Breast epithelium (tissue), 4 donors: ENCODE measurements at places on chromosomes 11 and 22. TPM values are rescaled to one million over a fixed set of nuclear protein-coding genes. Genes with fewer than 3 reads are reported as not detected.

DNA sequence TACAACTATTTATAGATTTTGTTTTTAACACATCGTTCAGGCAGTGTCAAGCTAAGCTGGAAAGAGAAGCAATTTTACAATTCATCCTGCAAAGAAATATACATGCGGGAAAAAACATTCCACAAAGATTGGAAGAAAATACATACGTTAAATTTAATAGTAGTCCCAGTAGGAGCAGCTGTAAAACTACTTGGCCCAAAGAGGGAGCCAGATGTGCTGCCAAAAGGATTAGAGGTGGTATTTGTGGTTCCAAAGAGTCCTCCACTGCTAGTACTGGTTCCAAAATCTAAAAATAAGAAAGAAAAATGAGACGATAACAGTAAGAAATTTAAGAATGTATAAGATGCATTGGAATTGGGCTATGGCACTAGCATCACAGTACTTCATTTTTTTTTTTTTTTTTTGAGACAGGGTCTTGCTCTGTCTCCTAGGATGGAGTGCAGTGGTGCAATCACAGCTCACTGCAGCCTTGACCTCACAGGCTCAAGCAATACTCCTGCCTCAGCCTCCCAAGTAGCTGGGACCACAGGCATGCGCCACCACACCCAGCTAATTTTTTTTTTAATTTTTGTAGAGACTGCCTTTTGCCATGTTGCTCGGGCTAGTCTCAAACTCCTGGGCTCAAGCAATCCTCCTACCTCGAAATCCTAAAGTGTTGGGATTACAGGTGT lies 21.5 kb downstream of the NUP98 start:
- DNase-seq: no peak

DNA sequence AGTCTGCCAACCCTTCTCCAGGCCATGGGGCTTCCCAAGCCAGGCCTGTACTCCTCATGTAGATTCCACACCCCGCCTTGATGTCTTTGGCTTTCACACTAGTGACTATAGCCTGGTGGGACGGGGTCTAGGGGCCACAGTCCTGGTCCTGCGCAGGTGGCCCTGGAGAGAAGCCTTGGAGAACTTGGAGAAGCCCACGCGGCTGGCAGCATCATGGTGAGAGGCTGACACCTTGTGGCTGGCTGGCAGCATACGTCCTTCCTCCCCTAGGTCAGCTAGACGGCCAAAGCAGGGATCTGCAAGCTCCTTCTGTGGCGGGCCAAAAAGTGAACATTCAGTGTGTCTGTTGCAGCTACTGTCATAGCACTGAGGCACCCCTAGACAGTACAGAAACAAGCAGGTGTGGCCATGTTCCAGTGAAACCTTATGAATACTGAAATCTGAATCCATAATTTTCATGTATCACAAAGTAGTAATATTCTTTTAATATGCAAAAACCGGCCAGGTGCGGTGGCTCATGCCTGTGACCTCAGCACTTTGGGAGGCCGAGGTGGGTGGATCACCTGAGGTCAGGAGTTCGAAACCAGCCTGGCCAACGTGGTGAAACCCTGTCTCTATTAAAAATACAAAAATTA lies 42.0 kb downstream of the FAM83F start:
- no peak for DNase-seq

DNA sequence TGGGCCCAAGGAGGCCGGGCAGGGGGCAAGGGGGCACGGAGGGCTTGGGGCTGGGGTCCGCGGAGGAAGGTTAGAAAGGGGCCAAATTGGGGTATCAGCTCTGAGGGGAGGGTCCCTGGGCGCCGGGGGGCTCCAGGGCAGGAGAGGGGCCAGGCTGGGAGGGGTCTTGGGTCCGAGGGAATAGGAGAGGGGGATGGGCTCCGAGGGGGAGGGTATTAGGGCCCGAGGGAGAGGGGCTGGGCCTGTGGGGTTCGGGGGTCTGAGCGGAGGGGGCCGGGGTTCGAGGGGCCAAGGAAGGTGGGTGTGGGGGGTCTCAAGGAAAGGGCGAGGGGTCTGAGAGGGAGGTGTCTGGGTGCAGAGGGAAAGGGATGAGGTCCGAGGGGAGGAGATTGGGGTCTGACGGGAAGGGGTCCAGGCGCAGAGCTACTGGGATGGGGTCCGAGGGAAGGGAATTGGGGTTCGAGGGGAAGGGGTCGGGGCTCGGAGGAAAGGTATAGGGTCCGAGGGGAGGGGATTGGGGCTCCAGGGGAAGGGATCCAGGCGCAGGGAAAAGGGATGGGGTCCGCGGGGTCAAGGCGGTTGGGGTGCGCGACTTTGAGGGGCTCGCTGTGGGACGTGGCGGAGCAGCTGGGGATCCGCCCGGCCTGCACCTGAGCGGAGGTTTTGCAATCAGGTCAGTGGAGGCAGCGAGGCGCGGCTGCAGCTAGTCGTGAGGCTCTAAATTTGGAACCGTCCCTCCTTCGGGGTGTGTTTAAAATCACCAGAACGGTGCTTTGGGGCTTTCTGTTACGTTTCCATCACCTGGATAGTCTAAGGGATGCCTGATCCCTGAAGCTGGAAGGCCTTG lies 728 bp downstream of the CTTN start:
- no peak for DNase-seq

DNA sequence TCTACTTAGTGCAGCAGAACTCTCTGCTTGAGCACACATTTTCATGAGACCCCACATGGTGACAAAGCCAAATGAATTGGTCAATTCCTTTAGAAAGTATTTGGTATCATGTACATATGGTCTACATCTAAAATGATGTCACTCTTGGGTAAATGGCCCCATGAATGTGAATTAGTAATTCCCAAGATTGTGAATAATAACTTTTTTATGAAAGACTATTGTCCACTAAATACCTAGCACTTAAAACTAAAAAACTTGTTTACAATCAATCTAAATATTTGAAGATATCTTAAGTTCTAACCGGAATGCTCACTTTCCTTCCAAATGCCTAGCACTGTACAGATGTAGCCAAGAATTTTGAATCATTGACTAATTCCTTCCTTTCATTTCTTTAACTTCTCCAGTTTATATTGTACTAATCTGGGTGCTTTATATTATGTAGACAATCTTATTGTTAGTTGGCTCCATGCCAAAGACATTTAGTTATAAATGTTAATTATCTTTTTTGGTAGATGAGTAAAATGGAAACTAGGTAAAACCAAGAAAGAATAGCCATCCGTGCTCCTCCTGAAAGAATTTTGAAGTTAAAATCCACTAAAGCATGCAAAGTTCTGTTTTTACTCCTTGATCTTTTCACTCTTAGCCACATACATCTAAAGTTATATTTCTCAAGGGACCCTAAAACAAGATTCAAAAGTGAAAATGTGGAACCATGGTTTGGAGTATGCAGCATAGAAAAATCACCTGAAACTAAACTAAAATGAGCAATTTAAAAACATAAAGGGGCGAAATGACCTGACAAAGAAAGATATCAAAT lies 145.0 kb upstream of the ARHGAP20 start:
- no peak for DNase-seq

- DNase-seq: no peak
Measured at GRCh38 chr11:103055221-103055890, 36.6 kb downstream of the DCUN1D5 start.

DNA sequence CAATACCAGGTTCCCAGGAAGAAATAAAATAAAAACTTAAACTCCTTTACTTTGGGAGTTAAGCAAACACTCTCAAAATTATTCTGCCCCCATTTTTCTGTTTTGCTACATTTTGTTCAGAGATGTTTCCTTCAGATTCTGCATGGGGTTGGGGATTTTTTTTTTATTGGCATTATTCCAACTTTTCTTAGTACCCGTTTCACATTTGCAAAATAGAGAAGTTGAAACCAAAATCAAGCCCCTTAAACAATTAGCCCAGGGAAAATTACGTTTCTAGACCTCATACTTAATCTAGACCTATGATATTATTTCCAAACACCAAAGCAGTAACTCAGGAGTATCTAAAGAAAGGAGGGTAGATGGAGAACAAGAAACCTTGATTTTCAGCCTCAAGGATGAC lies 20.6 kb upstream of the MS4A7 start:
- DNase-seq: no peak

DNA sequence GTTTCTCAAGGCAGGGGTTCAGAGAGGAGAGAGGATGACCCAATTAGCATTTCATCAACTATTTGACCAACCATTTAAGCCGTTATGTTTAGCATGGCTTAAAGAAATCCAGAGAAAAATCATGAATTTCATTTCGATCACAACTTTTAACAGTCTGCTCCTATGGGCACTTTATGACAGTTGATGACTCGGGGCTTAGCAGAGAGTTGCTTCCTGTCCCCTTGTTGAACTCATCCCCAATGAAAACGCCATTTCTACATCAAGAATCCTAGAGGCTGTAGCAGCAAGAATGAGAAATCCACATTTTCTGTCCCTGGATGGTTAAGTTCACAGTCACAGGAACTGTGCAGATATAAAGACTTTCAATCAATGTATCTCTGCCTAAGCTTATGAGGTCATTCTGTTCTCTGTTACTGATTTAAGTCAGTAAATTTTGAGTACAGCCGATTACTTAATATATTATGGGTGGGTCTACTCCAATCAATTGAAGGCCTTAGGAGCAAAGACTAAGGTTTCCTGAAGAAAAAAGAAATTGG lies 81.1 kb downstream of the BDNF start:
- DNase-seq: no peak

- no peak for DNase-seq
Measured at GRCh38 chr11:93618371-93618770, 43.1 kb upstream of the CEP295 start.

DNA sequence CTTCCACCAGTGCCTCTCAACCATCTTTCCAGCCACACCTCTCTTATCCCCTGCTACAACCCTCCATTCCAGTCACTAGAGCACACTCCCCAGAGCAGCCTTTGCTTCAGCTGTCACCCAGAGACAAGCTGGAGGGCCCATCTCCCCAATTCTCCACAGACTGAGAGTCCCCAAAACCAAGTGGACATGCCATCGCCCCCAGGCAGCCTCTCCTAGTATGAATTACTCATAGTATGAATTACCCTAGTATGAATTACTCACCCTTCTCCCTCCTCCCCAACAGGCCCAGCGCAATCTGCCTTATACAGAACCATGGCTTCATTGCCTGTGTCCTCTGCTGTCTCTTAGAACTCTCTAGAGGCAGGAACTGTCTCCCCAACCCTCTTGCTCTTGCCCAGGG lies 24.8 kb downstream of the MYH9 start:
- no peak for DNase-seq

DNA sequence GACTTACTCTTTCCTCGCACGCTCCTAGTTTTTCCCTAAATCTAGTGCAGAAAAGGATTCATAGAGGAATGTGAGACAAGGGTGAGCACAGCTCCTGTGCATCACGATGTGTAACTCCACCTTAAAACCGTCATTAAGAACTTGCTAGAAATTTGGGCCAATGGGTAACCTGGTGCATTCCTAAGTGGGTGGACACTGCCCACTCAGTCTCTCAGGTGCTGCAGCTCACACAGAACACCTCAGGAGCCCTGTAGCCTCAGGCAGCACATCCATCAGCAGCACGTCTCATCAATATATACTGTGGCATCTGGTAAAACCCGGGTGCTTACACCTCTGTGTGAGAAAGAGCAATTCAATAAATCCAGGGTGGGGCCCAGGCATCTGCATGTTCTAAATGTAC lies 12.4 kb downstream of the POU2AF3 start:
- DNase-seq: no peak

- no peak for DNase-seq
Measured at GRCh38 chr11:72220696-72221363, 3.7 kb upstream of the INPPL1 start.

GRCh38 chr11:114449845-114450244 lies 10.6 kb downstream of the REXO2 start:
- DNase-seq: no peak

DNA sequence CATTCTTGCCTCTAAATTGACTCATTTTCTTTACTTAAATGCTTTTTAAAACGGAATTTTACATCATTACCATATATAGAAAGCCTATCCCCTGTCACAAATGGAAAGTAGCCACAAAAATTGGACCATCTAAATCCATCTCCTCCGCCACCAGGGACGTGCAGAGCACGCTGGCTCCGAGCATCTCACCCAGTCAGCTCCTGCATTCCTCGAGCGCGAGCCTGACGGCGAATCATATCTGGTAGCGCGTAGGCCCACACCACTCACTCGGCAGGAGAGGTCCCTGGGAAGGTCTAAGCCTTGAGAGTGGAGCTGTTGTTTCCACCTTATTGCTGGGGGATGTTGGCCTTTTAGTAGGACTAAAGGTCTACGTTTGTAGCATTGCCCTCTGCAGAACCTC lies 152.4 kb downstream of the TRIM29 start:
- DNase-seq: no peak

DNA sequence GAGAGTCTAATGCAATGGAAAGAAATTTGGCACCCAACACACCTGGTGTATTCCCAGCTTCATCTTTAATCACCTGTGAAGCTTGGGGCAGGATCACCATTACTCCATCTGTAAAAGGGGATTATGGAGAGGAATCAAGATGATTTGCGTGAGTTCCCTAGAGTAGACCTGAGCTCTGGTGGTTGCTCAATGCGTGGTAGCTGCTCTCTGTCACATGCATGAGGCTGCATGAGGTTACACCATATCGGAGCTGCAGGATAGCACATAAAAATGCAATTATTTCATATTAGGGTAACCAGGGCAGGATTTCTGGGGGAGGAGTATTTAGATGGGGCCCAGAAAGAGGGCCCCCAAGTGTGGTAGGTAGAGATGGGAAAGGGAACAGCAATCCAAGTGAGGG lies 35.3 kb upstream of the CLMP start:
- DNase-seq: no peak

DNA sequence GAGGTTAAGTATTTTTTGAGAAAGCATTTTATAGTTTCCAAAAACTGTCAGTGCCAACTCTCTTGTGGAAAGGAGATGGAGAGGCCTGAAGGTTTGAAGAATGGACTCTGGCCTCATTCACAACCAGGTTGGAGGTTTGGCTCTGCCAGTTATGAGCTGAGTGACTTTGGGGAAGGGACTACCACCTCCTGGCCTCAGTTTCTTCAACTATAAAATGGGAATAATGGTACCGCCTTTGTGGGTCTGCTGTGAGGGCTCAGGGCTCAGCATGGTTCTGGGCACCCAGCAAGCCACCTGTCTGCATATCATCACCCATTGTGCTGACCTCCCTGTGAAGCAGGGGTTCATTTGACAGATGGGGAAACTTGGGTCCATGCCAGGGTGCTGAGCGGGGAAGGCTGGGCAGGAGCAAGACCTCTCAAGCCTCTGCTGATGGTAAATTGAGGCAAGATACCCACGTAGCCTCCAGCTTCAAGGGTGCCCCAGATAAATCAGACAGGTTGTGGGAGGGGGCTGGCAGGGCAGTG lies 3.5 kb upstream of the LIF start:
- DNase-seq: no peak

DNA sequence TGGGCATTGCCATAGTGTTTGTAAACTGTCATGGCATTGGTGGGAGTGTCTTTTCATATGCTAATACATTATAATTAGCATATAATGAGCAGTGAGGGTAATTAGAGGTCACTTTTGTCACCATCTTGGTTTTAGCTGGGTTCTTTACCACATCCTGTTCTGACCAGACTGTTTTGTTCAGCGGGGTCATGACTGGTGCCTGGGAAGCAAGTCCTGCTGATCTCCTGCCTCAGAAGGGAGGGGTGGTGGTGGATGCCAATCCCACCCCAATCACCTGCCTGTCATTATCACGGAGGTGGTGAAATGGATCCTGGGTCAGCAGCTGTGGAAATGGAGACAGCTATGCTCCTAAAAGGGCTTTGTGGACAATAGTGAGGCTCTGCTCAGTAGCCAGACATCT lies 31.2 kb downstream of the IL18 start:
- no peak for DNase-seq

GRCh38 chr11:12243486-12243885 lies 133.1 kb downstream of the MICAL2 start:
- DNase-seq: no peak

OR2AG2 gene
- total RNA-seq: not detected

C22orf31 gene
- not detected for total RNA-seq

KCNJ11 gene
- 4.9 TPM for total RNA-seq

SYT13 gene
- total RNA-seq: not detected

UEVLD gene
- total RNA-seq: 28.8 TPM

ADM2 gene
- total RNA-seq: 0.98 TPM
